ENCODE measurements at places on chromosomes 6 and 20.
A peak's percentile ranks its signal among the peaks of the same experiment; 100 is the strongest.

DNA sequence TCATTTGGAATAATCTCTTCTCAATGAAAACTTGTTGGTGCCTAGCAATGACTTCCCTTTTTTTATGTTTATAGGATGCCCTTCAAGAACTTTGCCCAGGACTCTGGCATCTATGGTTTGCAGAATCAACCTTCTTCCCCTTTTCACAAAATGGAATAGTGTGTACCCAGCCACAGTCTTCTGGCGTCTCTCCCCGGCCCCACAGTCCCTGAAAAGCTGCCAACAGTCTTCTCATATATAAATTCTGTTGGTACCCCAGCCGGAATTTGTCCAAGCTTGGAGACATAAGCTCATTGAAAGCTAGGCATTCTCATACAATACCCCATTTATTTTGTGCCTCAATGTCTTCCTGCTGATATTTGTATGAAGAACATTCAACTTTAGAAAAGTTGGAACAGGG, 26.4 kb upstream of the MCM3 start:
- DNase-seq: no peak

- no peak for DNase-seq
Observed at GRCh38 chr6:135481783-135482369, 15.7 kb downstream of the AHI1 start.

GRCh38 chr6:129744201-129744879, 34.4 kb upstream of the ARHGAP18 start:
- no peak for DNase-seq

DNA sequence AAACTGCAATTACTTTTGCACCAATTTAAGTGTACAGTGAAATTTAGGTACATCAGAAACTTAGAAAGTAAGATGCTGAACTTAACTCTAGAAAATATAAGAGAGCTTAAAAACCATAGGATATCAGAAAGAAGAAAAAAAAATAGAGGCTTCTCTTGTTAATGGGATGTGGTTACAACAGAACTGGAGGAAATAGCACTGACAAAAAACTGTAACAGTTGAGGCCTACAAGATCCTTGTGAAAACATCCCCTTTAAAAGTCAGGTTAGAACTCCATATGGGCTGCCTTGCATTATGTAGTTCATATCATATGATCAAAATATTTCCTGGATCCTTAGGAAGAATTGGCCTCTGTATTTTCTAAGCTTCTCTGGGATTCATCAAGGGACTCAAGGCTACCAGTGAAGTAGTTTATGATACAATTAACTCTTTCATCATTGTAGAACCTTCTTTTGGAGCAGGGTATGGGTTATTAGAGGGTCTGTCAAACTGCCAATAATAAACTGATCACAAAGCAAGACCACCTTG, 24.8 kb downstream of the MTCL3 start:
- no peak for DNase-seq

- no peak for DNase-seq
Observed at GRCh38 chr20:51837436-51837835, 35.1 kb upstream of the SALL4 start.

DNA sequence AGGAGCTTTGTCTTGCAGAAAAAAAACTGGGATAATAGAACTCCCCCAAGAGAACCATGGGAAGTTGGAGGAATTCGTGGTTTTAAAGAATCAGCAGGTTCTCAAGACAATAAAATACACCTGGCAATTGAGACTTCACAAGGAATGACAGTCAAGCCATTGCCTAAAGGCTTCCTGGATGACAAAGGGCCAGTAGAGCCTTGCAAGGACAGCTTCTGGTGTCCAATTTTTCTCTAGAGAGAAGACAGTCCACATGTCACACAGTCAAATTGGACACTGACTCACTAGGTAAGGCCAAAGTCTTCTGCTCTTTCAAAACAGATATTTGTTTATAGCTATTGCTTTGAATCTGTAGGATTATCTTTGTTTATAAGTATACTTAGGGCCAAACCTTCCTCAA, 80.3 kb upstream of the BMP5 start:
- no peak for DNase-seq

DNA sequence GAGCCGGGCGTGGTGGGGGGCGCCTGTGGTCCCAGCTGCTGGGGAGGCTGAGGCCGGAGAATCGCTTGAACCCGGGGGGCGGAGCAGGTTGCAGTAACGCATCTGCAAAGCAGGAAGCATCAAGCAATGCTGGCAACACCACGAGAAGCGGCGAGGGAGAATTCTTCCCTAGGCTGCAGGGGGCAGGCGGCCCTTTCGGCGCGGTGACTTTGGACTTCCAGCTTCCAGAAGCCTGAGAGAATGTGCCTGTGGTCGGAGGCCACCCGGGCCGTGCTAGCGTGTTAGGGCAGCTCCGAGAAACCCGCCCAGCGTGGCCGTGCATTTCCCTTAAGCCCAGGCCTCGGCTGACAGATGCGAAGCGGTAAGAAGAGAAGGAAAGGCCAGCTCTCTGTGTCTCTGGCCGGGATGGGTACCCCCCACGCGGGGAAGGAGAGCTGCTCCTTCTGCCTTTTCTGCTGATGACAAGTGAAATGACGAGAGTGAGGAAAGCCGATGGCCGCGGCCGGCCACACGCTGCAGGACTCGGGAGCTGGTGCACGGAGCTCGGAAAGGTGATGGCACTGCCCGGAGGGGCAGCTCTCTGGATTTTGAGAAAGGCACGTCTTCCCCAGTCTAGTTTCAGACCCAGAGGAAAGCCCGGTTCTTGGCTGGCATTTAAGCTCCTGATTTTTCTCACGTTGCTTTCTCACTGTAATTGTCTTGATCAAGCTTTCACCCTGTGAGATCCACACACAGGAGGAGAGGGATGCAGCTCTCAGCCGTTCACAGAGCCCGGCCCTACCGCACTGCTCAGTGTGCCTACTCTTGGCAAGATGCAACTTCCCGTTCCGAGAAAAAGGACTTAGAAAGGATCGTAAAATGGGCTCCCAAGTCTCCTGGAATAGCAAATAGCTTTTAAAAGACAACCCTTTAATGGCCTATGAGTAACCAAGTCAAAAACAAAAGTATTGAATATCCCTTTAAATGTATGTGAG, 68.3 kb upstream of the EXOC2 start:
- no peak for DNase-seq

- no peak for DNase-seq
Observed at GRCh38 chr6:140269591-140270165, 895.2 kb upstream of the CITED2 start.

DNA sequence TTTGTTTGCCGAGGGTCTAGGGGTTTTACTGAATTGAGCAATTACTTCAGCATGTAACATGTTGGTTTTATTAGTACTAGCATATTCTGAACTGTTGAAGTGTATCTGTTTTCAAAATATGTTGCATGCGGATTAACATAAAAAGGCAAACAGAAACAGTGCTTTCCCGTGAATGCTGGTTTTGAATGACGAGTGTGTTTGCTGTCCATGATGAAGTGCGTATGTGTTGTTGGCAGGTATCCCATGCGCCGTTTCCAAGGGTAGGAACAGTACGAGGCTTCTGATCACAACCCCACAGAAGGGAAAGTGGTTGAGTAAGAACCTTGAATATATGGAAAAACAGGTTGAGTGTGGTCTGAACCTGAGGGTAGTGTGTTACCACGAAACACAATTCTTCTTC, 232.9 kb downstream of the SAMD5 start:
- no peak for DNase-seq

DNA sequence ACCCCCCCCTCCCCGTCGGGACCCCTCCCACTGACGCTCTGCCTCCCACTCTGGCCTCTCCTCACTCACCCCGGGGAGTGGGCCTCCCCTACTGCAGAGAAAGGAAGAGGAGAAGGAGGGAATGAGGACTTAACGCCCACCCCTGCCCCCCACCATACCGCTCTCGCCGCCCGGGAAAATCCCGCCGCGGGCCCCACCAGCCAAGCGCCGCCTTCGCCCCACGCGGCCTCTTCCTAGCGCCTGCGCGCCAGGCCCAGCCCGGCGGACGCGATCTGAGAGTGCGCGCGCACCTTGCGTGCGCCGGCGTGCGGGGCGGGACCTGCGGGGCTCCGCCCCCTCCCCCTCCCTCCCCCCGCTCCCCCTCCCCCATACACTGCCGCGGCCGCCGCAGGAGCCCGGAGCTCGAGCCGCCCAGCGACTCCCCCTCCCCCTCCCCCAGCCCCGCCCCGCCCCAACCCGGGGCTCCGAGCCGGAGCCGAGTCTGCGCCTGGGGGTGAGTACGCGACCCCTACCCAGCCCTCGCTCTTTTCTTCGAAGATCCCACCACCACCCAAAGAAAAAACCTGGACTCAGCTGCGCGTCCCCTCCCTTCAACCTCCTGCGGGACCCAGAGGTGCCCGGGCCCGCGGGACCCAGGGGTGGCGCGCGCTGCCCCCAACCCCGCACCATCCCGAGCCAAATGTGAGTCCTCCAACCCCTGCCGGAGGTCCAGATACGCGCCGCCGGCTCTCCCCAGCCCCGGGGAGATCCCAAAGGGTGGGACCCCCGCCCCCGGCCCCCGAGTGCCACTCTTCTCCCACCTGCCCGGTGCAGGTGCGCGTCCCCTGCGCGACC, at the start of the genes MRPL14 and TMEM63B:
Gene MRPL14 (minus strand): TSS at position 267 of the 834 bp plus-strand sequence. CDS start 10,841 bp downstream, outside the sequence.
Gene TMEM63B (plus strand): TSS at position 369 of the 834 bp plus-strand sequence. CDS start 7,031 bp downstream, outside the sequence.
- DNase-seq: peak; percentile 91

DNA sequence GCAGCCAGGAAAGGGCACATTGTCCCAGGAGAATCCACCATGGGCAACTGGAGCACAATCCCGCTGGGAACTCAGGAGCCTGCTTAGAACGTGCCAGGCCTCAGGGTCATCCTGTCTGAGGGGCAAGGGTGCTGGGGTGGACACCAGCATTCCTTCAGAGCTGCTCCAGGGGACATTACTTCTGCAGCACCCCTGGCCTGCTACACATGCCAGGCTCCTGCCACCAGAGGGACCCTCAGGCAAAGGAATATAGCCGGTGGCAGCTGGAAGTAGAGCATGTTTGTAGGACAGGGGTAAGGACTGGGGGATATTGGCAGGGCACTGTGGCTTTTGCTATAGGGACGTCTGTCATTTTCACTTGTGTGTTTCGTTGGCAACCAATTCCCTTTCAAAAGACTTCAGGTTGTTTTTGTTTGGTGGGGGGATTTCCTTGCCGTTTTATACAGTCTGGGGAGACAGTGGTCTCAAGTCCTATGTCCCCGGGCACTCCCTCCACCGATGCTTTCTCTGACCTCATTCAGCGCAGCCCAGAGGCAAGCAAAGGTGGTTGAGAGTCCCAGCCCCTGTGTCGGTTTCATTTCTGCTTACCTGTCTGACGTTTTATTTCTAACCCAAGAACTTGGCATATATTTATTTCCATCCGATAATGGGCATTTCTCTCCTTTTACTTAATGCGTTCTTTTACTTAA, 130.8 kb downstream of the JPH2 start:
- peak; percentile 26 for DNase-seq

GRCh38 chr6:136880748-136881460, 41.2 kb upstream of the SLC35D3 start:
- DNase-seq: no peak

DNA sequence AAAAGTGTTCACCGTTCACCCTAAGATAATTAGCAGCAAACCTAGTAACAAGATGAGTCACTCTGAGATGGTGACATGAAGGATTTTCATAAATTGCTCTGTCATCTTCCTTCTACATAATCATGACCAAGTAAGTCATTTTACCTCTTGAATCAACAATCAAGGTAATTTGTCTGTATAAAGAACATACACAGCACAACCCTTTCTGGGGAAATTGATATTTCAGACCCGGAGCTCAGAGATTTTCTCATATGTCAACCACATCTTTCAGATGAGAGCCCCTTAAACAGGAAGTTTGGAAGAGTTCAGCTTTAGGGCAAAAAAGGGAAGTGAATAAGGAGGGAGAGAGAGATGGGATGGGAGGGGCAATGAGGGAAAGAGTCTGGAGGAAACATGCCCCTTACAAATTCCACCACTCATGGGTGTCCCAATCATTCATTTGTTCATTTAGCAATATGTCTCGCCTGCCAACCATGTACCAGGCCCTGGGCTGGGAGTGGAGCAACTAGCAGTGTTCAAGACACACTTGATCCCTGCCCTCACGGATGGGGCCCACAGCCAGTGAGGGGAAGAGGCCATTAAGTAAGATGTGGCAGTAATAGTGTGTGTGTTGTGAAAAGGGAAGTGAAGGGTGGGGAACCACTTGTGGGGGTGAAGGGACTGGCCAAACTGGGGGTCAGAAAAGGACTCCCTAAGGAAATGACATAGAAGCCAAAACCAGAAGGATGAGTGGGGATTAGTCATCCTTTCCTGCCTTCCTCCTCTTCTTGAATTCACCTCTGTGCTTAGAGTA, 190.9 kb downstream of the MAFB start:
- DNase-seq: no peak

All from stimulated activated CD4-positive, alpha-beta T cell treated with anti-CD3 and anti-CD28 coated beads, Interleukin-12 subunit alpha, Interleukin-12 subunit beta, amount 100 ng/mL, for 4 hours (primary cell).